ENCODE measurements at places on chromosomes 16 and 17. TPM values are rescaled to one million over a fixed set of nuclear protein-coding genes. Genes with fewer than 3 reads are reported as not detected.

- DNase-seq = peak; percentile 93
These were observed 16.2 kb upstream of the NAGLU start for GRCh38 chr17:42519546-42520491.

FLOT2 gene
- 101 TPM for total RNA-seq

- DNase-seq = no peak
These were observed 45.2 kb downstream of the CMTM3 start for GRCh38 chr16:66649636-66650205.

- DNase-seq = peak; percentile 92
These were observed at the start of gene VAMP2 for GRCh38 chr17:8162233-8162996. TSS of gene VAMP2 (minus strand) at chr17:8162948. CDS start at chr17:8162879, 69 bp downstream.

- no peak for DNase-seq
These were observed 963.1 kb upstream of the GOT2 start for GRCh38 chr16:59697236-59697635.

KRT17 gene
- total RNA-seq = not detected
